ENCODE measurements at places on chromosomes 2 and 18.

GRCh38 chr2:143357966-143358365 lies 228.7 kb downstream of the ARHGAP15 start:
- DNase-seq, result no peak

- peak; percentile 79 for DNase-seq
These were observed 95.4 kb downstream of the ITGB1BP1 start for GRCh38 chr2:9327873-9328352.

DNA sequence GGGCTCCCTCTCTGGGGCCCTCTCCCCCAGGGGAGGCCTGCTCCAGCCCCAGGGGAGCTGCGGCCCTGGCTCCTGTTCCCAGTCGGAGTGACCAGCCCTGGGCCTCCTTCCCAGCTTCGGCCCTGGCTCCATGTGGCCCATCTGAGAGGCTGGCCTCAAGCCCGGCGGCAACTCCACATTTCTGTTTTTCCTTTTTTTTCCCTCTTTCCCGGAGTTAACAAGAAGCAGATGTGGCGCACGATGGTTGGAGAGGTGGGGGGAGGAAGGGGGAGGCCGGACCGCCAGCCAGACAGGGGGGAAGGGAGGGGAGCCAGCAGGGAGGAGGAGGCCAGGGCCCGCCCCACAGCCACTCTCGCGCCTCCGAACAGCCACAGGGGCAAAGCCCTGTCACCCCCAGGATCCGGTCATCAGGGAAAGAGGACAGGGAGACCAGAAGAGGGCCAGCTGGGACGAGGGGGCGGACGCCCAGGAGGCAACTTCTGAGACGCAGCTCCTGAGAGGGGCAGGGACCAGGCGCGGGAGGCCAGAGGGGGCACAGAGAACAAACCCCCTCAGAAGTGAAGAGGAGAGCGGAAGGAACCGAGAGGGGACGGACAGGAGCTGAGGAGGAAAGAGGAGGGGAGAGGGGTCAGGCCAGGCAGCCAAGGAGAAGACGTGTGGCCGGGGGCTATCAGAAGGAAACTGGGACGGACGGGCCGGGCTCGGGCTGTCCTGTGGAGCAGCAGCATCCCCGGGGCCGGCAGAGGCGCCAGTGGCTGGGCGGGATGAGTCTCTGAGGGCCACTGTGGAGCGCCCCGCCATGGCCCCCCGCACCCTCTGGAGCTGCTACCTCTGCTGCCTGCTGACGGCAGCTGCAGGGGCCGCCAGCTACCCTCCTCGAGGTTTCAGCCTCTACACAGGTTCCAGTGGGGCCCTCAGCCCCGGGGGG lies at the start of gene EMILIN1:
EMILIN1 (plus strand) TSS at position 349 of the 928 bp plus-strand sequence; CDS start at position 800, 451 bp downstream.
- DNase-seq, result no peak

DNA sequence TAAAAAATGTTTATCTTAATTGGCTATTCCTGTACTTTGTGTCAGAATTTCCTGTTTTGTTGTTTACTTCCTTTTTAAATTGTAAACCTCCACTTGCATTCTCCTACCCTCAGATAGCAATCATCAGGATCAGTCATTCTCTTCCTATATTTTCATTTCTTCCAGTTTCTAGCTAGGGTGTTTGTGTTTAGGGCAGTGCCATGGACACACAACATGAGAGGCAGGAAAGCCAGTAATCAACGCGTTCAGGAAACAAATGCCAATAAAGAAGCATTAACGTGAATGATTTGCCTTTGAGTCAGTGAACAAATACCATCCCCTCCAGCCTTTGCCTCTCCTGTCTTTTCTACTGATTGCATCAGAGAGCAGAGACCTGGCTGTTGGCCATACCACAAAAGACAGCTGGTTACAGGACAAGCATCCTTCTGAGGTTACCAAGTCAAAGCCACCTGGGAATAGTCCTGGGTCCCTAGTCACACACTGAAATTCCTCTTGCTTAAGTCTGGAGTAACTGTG lies 56.7 kb upstream of the FHL2 start:
- DNase-seq, result no peak

DNA sequence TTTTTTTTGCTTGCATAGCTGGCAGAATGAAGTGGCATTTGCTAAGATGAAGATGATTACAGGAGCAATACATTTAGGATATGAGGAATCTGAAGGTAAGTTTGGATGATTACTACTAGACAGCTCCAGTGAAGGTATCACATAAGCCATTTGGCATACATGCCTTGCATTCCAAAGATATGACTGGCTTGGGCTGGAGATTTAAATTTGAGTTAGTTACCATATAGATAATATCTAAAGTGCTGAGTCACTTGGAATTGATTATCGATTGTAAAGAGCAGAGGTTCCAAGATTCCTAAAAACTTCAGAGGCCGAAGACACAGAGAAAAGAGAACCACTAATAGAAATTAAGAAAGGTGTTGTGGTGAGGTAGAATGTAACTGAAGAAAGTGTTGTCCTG lies 1026.4 kb downstream of the DSC3 start:
- DNase-seq, result no peak

GRCh38 chr2:191215666-191216065 lies 29.5 kb upstream of the MYO1B start:
- DNase-seq, result no peak

DNA sequence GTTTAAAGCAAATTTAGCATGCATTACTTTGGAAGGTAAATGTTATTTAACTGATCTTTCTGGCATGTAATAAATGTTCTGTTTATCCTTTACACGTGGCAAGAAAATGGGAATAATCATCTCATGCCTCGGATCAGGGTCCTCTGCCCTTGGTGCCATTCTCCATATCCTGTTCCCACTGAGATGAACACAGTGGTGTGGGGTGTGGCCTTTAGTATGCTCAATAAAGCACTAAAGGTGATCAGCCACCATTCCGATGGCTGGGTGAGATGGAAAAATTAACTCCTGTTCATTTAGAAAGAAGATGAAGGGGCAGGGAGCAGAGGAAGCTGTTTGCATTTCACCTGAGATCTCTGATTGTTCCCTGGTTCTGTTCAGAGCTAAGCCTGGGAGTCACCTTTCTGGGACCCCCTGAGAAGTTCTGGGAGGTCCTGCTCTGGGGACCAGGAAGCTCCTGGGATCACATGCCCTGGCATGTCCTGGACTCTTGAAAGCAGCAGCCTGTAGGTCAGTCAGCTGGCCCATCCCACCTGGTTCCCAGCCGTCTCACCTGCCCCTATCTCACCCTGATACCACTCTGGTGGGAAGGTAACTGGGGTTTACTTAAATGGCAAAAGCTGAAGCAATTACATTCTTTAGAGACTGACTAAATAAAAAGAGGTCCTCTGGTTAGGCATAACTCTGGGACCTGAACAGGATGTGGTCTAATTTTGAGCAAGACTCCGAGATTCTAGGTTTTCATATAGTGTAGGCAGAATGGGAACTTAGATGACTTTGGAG lies 288.9 kb upstream of the EPAS1 start:
- DNase-seq, result no peak

GRCh38 chr2:233088972-233089345 lies 28.8 kb downstream of the INPP5D start:
- no peak for DNase-seq

DNA sequence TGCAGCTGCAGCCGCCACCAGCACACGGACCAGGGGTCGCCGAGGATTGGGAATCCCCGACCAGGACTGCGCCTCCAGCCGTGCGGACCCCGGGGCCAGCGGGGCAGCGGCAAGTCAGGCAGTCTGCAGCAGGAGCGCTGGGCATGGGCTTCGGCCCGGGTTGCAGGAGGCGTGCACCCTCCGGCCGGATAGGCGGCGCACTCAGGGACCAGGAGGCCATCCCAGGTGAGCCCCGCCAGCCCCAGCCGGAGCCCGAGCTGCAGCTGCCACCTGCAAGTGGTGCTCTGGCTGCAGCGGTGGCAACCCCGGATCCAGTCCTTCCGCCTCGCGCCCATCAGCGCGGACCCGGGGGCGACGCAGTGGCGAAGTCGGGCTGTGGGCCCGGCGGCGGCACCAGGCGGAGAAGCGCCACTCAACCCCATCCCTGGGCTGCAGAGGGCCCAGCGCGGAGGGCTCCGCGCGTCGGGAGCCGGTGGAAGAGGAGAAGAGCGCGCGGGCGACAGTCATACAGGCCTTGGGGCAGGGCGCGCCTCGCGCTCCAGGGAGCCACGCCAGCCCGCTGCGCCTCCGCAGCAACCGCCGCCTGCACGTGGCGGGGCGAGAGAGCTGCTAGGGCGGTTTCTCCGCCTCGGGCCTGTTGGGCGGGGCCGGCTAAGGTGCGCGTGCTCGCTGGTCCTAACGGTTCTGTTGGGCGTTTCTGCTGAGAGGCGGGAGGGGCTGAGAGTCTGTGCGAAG lies 73.8 kb downstream of the RPIA start:
- DNase-seq, result no peak

- DNase-seq, result no peak
These were observed 46.5 kb upstream of the KCNE4 start for GRCh38 chr2:223005496-223005895.

- DNase-seq, result no peak
These were observed 17.6 kb upstream of the MAP4K4 start for GRCh38 chr2:101679801-101680487.

- no peak for DNase-seq
These were observed 328.7 kb downstream of the SMAD2 start for GRCh38 chr18:47601581-47602272.

GRCh38 chr2:74001121-74001520 lies 16.4 kb downstream of the TET3 start:
- no peak for DNase-seq

DNA sequence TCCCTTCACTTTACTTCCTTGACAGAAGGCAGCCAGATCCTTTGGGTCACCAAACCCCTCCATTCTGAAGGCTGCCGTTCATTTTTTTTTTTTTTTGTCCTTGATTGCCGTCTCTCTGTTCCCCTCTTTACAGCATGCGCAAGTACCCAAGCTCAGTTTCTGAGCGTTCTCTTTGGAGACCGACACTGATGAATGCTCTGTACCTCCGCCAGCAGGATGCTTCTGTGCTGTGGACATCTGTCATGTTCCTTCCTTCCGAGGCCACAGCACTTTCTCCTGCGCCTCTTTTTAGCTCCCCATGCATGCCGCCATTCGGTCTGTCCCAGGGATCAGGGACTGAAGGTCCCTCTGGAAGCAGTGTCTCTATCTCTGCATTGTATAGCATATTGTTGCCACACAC lies 278.7 kb upstream of the RAB12 start:
- no peak for DNase-seq

DNA sequence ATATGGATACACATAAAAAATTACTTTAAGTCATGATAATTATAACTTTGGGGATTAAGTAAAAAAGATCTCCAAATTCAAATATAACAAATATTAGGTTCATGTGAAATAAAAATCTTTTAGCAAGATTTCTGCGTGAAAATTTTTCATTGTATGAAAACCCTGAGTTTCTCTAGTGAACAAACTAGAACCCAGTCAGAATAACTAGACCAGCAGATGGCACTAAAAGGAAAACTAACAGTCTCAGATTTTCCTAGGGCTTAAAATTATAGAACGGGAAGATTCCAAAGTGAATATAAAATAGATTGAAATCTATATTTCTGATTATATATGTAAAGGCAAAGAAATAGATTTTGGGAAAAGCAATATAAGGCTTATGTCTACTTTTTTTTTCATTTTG lies 43.3 kb downstream of the TMEM200C start:
- DNase-seq, result peak; percentile 23

GRCh38 chr2:180258041-180258537 lies 251.0 kb upstream of the CWC22 start:
- no peak for DNase-seq

DNA sequence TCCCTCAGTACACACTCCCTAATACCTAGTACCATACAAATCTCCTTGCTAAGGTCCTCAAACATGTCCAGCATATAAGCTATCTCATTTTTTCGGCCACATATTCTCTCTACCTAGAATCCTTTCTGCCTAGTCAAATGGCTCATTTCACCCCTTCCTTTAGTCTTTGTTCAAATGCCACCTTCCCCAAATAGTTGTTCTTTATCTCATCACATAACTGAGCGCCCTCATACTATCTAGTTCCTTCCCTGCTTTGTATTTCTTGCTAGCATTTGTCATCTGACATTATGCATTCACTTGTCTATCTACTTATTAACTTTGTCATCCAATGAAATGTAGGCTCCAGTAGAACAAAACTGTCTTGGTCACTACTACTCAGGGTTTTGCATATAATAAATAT lies 35.5 kb downstream of the RPRD1A start:
- DNase-seq, result no peak

DNA sequence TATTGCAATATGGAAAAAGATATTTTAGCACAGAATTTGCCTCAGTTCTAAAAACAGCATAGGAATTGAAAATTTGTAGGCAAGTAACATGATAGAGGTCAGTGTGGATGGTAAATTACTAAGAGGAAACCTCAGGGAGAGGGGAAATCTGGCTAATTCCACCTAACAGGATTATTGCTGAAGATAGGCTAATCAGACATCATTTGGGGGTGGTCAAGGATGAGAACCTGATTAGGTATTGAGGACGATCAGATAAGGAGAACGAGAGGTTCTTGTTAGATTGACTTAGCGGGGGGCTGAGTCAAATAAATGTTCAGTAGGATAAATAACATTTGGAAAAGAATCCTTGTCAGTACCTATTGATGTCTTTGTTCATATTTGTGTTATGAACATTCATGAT lies 543.2 kb upstream of the LRRTM4 start:
- no peak for DNase-seq

- no peak for DNase-seq
These were observed 32.0 kb upstream of the AGAP1 start for GRCh38 chr2:235461763-235462414.

DNA sequence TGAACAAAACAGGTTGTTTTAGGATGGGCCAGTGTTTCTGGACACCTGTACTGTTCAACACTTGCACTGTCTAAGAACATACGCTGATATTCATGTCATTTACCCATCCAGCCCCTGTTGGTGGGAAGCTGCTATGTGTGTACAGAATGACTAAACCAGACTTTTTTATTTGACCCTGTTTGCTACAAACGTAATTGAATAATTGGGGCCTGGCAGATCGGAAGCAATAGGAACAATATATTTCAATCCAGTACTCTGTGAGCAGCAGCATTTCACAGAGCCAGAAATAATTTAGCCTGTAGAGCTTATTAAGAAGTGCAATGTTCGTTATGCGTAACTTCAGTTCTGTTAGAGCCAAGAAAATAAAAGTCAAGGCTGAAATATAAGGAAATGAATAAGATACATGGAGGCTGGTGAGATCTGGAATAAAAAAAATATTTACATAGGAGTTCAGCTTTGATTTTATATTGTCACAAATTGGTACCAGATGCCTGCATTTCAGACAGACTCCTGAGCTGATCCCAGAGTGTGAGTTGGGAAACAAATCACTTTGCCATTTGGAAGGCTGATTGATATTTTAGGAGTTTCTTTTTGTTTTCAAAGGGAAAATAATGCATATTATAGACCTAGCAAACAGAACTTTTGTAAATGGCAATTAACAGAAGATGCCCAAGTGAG lies 19.7 kb downstream of the CABLES1 start:
- DNase-seq, result no peak

- no peak for DNase-seq
These were observed 159.3 kb downstream of the CAPN13 start for GRCh38 chr2:30647752-30648457.

GRCh38 chr2:98465456-98466226 lies 21.0 kb downstream of the INPP4A start:
- DNase-seq, result peak; percentile 21

- no peak for DNase-seq
These were observed 43.3 kb downstream of the TGFA start for GRCh38 chr2:70510313-70510712.

GRCh38 chr2:13791019-13791547 lies 841.4 kb upstream of the LRATD1 start:
- DNase-seq, result no peak

GRCh38 chr2:168430431-168430830 lies 25.6 kb upstream of the CERS6 start:
- DNase-seq, result no peak

Data from NCI-H748 treated with DMSO at 0.1 percent for 48 hours (cell line).